Cerebellum (tissue), 4 donors: ENCODE measurements at places on chromosomes 13 and 19.

- no peak for DNase-seq
Measured at GRCh38 chr19:48319647-48320541, 5.5 kb upstream of the EMP3 start.

DNA sequence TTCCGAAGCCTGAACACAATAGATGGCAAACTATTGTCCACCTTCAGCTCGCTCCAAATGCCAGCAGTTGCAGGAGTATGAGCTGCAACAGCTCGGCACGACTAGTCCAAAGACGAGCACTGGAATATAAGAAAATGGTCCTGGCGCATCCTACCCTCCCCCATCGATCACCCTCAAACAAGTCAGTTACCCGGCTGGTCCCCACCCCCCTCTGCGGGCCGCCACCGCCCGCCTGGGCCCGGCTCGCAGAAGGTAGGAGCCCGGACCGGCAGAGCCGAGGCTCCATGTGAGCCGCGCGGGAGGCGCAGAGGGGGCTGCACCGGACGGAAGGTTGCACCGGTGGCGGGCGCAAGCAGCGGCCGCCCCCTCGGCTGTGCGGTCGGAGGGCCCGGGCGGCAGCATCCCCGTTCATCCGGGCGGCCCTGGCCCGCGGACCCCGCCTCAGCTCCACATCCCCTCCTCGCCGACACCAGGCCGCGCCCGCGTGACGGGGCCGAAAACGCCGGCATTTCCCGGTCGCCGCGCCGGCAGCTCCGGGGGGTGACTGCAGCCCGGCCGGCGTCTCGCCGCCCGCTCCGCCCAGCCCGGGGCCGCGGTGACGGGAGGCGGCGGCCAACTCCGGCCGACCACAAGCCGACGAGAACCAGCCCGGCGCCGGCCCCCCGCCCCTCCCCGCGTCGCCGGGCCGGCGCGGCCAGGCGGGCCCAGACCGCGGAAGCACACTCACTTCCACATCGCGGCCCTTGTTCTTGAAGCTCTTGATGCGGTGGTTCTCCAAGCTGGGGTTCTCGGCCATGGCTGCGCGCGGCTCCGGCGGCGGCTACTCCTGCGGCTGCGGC lies 552 bp downstream of the KPNA3 start:
- peak; percentile 32 for DNase-seq

GRCh38 chr13:97205465-97205864 lies 16.7 kb upstream of the MBNL2 start:
- no peak for DNase-seq

- DNase-seq, result no peak
Measured at GRCh38 chr13:109148243-109148642, 518.8 kb downstream of the MYO16 start.

GRCh38 chr13:75902166-75903104 lies 266.3 kb downstream of the LMO7 start:
- DNase-seq, result no peak

GRCh38 chr13:80037505-80037888 lies 303.4 kb downstream of the SPRY2 start:
- no peak for DNase-seq

GRCh38 chr13:31755211-31755610 lies 15.9 kb downstream of the RXFP2 start:
- DNase-seq, result no peak

DNA sequence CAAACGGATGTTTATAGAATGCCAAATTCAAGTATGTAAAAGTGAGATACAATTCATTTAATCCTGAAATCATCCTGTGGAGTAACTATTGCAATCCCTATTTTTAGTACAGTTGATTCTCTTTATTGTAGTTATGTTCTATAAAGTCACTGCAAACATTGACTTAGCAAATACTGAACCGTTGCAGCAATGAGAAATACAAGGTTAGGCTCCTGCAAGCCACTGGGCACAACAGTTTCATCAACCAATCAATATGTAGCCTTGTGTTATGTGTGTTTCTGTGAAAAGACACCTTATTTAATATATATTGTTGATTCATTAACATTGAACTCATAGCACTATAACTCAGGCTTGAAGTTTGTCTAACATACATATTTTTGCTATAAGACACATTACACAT lies 174.4 kb downstream of the DCT start:
- no peak for DNase-seq

DNA sequence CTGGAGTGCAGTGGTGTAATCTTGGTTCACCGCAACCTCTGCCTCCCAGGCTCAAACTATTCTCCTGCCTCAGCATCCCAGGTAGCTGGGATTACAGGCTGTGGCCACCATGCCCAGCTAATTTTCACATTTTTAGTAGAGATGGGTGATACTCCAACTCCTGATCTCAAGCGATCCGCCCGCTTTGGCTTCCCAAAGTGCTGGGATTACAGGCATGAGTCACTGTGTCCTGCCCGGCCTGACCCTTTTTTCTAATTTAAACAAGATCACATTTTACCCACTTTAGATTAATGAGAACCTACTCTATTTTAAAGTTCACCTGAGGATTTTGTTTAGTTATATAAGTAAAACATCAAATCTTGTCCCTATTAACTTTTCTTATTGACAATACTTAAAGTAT lies 91.8 kb upstream of the POSTN start:
- DNase-seq, result no peak

DNA sequence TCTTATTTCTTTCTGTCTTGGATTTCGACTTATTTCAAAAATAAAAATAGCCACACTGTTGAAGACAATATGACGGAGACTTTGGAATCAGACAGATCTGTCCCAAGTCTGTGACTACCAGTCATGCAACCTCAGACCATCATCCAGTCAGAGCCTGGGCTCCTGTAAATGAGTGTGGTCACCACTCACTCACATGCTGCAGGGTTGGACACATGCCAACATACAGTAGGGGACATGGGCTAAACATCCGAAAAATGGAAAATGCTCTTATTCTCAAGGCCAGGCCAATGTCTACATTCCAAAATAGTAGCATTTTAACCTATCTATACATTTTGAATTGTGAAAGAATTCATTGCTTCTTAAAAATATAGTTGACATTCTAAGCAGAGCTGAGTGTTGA lies 75.5 kb upstream of the EDNRB start:
- DNase-seq, result no peak

- DNase-seq, result no peak
Measured at GRCh38 chr13:42028113-42028799, 20.2 kb upstream of the DGKH start.

- no peak for DNase-seq
Measured at GRCh38 chr19:4052993-4053422, 13.7 kb downstream of the ZBTB7A start.

DNA sequence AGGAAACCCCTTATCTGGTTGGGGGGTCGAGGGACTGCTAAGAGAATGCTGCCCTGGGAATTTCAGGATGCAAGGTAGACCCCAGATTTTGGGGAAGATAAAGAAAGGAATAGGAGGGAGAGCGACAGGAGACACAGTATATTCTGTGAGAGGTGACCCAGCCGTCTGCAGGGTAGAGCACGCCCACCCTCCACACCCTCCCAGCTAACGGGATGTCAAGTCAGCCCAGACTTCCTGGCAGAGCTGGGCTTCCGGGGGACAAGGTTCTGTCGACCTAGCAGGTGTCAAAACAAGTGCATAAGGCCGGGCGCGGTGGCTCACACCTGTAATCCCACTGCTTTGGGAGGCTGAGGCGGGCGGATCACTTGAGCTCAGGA lies 695 bp upstream of the PRR36 start:
- DNase-seq, result no peak

- DNase-seq, result peak; percentile 55
Measured at GRCh38 chr19:18469069-18469846, 31.3 kb upstream of the ISYNA1 start.

- no peak for DNase-seq
Measured at GRCh38 chr13:33657274-33657673, 160.7 kb upstream of the RFC3 start.

- DNase-seq, result no peak
Measured at GRCh38 chr19:17220207-17220758, 5.1 kb downstream of the USE1 start.

DNA sequence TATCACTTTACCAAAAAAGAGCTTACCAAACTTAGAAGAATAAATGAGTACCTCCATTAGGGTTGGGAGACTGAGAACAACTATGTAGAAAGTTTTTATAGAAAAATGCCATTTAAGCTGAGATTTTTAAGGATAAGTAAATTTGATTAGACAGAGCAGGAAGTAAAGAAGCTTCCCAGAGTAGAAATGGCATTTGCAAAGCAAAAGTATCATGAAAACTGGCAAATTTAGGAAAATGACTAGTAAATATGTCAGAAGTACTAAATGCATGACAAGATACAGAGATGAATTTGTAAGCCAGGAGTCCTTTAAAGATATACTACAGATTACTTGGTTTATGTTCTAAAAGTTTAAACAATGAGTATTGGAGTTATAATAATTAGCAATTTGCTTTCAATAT lies 2581.8 kb downstream of the PCDH9 start:
- DNase-seq, result no peak

DNA sequence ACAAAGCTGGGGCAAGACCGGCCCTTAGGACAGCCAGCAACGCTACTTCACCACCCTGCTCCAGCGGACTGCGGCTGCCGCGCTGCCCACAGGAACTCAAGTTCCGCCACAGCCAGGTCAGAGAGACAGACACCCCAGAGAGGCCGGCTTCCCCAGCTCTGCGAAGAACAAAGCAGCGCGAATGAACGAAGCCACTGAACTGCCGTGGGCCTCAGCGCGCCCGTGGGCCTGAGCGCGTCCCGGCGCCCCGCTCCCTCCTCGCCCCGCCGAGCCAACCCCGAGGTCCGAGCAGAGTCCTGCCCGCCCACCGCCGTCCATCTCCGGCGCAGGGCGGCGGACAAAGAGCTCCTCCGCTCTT lies 158.4 kb downstream of the RNF17 start:
- DNase-seq, result no peak
